ENCODE measurements at places on chromosomes 3 and 15.

DNA sequence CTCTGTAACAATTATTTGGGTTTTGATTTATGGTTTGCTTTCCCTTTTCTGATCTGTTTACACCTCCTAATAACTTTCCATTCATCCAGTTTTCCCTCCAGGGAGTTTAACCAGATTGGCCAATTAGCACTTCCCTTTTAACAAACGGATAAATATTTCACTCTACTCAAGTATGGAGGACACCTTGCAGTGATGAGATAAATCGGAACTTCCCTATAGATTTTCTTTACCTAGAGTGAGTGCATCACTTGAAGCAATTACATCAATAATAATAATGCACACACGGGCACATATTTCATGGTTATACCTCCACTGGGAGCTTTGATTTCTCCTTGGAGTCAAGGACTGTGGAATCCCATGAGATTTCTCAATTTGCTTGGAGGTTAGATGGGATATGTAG lies 239.1 kb upstream of the CFAP20DC start:
- DNase-seq = no peak

DNA sequence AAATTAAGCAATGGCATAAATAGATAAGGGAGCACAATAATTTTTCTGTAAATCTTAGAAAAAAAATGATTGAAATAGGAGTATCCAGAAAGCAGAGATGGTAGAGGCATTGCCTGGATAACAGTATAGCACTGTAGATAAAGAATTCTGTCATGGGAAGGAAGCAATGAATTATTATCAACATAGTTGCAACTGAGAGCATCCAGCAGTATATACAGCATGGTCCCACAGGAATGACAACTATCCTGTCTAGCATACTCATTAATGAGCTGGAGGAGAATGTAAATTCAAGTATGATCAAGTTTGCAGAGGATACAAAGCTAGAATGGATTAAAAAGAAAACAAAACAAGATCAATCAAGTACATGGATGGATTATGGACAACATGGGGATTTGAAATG lies 90.8 kb downstream of the DPH6 start:
- DNase-seq = no peak

- no peak for DNase-seq
Measured at GRCh38 chr3:116263842-116264545, 181.3 kb downstream of the LSAMP start.

GRCh38 chr15:99167640-99168039 lies 62.8 kb downstream of the SYNM start:
- DNase-seq = no peak
